ENCODE measurements at places on chromosomes 11 and 22.
A peak's percentile ranks its signal among the peaks of the same experiment; 100 is the strongest.

DNA sequence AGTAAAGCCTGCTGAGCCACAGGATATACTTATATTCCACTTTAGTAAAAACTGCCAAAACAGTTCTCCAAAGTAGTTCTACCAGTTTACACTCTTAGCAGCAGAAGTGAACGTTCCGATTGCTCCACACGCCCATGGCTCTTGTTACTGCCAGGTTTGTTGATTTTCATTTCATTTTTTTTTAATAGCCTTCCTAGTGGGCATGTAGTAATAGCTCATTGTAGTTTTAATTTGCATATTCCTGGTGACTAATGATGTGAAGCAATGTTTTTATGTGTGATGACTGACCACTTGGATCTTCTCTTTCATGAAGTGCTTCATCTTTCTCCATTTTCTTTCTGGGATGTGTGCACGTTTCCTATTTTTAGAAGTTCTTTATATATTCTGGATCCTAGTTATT, 4.8 kb upstream of the C11orf97 start:
- DNase-seq: no peak

DNA sequence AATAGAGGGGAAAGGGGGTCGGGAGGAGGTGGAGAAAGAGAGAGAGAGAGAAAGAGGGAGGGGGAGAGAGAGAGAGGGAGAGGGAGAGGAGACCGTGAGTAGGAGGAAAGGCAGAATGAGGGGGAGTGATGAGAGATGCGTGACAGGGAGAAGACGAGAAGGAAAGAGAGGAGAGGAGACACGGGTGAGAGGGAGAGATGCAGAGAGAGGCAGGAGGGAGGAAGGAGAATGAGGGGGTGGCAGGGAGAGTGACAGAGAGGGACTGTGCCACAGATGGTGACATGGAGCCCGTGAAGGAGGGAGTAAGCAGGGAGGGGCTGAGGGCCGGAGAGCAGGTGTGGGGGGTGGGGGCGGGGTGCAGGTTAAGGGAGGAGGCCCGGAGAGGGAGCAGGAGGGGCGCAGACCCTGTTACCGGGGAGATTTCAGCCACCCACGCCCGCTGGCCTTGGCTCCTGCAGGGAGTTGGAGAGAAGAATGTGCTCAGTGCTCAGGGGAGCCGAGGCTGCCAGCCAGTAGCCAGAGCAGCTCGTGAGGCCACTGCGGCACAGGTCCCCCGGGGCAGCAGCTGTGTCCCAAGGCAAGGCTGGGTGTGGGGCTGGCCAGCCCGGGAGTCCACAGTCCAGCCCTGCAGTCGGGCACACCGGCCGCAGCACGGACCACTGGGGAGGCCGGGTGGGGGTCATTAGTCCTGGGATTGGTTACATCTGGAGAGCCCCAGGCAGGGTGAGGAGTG, at the start of gene SSTR3:
SSTR3 (minus strand) TSS at position 304 of the 733 bp plus-strand sequence. CDS start 4,674 bp downstream, outside the sequence.
- DNase-seq: no peak

GRCh38 chr11:134597452-134597851, 185.4 kb upstream of the B3GAT1 start:
- no peak for DNase-seq

- DNase-seq: peak; percentile 35
Measured at GRCh38 chr11:118224511-118225188, at the start of gene JAML. TSS of gene JAML (minus strand) at chr11:118225011. CDS start at chr11:118214866, 10,145 bp downstream.

DNA sequence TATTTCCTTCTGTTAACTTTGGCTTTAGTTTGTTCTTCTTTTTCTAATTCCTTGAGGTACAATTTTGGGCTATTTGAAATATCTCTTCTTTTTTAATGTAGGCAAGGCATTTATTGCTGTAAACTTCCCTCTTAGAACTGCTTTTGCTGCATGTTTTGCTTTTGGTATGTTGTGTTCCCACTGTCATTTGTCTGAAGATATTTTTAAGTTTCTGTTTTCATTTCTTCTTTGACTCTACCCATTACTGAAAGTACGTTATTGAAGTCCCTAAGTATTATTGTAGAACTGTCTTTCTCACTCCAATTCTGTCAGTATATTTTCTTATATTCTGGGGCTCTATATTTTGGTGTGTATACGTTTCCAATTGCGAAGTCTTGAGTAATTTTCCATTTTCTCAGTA, 77.9 kb downstream of the KCNQ1OT1 start:
- no peak for DNase-seq

DNA sequence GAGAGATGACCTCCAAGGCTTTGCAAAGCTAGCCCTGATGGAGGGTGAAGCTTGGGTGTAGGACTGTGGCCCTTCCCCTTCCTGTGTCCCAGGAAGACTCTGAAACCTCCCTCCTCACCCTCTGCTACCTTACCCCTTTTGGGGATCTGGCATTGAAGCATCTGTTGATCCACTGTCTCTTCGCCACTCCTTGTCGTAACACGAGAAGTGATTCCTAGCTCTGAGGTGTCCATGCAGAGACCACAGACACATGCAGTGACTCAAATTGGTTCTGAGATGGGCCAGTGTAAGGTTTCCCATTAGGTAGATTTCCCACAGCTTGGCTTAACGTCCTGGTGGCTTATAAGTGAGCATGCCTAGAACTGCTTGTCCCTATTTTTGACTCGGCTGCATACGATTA, 101.4 kb downstream of the ZBTB16 start:
- DNase-seq: no peak

DNA sequence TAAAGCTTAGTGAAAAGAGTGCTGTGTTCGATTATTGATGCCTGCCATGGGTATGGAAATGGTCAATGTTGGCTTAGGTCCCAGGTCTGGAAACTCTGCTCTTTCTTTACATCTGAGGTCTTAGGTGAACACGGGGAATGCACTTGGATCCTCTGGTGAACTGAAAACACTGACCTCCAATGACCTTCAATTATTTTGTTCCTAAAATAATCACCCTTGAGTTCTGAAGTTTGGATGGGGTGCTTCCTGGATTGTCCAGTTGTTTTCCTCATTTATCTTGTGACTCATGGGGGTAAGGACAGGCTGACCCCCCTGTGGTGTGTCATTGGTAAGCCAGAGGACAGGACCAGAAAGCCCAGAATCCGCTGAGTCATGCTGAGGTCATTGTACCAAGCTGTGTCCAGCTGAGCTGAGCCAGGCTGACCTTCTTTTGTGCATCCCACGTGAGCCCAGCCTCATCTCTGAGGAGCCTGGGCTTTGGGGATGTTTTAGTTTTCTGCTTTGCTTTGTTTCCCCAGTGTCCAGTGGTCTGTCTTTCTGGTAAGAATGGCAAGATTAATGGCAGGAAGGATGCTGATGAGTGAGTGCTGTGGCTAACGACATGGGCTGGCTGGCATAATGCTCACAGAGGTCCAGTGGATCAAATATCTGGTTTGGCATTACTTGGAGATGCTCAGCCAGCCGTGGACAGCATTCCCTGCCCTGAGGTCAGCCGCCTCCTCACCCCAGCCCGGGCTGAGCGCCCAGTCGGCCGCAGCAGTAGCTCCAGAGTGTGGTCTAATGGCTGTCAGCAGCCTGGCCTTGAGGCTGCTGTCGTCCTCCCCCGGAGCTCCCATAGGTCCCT, 35.6 kb downstream of the AMPD3 start:
- DNase-seq: no peak

GRCh38 chr11:78298291-78298771, 109.6 kb downstream of the USP35 start:
- DNase-seq: no peak

- peak; percentile 44 for DNase-seq
Measured at GRCh38 chr22:20319041-20319744, 667 bp downstream of the DGCR6L start.

DNA sequence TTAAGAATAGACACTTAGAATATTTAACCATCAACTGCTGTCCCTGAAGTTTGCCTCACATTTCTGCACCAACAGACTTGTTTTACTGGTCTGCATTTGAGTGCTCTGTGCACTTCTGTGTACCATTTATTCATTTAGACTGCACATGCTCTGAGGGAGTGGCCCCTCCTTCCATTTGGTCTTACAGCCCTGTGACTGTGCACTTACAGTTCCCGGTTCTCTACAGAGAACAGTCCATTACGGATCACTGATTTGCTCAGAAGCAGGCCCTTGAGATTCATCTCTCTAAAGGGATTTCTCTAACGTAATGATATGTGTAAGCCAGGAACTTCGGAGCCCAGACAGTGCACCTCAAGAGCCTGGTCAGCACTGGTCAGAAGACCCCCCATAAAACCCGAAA, 247.3 kb upstream of the BLID start:
- DNase-seq: no peak

DNA sequence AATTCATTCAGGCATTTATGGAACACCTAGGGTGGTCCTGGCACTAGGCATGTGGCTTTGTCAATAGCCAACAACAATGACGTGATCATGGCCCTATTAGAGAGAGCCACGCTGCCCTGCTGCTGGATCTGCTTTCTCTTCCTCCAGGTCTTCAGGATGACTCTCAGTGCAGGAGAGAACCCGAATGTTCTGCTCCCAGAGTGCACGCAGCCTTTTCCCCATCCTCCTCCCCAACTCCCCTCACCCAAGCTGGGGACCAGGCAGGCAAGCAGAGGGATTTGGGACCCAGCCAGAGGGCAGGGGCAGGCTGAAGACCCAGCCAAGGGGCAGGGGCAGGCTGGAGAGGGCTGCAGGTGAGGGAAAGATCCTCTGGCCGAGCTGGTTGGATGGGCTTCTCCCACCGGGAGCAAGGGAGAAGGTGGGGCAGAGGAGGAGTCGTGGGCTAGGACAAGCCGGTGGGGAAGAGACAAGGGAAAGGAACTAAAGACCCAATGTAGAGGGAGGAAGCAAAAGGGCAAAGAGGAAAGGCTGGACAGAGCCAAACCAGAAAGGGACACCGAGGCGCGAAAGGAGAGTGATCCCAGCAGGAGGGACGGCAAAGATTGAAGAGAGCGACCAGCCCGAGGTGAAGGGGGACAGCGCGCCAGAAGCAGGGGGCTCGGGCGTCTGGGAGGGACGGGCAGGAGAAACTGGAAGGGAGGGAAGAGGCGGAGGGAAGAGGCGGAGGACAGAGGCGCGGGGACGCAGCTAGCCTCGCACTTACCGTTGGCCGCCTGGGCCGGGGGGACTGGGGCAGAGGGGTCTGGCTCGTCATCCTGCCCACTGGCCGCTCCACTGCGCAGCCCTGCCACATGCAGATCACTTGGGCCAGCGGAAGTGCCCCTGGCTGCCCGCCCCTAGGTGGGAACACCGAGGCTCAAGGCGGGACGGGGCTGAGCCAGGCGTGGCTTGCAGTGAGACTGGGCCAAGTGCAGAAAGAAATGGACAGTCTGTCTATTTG, at the start of gene KCTD14:
KCTD14 (minus strand) TSS at position 880 of the 1,000 bp plus-strand sequence; CDS start at position 853, 27 bp downstream.
- no peak for DNase-seq

- no peak for DNase-seq
Measured at GRCh38 chr11:35681163-35681767, 18.7 kb downstream of the TRIM44 start.

- DNase-seq: no peak
Measured at GRCh38 chr11:75705541-75705940, 12.1 kb upstream of the MOGAT2 start.

DNA sequence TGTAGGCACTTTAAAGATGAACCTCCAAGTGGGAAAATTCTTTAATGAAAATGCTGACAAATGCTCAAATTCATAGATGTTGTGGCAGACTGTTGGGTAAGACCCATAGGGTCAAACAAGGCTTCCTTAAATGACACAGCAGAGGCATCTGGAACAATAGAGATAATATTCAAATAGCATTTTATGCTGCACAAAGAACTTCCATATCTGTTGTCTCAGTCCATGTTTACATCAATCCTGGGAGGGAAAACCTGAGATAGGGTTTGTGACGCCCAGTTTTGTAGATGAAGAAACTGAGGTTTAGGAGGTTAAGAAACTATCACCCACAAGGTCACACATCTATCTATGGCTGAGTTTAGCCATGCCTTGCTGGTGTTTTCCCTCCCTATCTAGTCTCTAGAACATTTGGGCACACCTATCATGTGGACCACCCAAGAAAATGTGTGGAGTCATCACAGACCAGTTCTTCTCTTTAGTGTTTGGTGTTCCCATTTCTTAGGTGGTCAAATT, 106.4 kb downstream of the EHF start:
- no peak for DNase-seq

GRCh38 chr22:37167176-37167980, 17.7 kb upstream of the IL2RB start:
- peak; percentile 42 for DNase-seq

DNA sequence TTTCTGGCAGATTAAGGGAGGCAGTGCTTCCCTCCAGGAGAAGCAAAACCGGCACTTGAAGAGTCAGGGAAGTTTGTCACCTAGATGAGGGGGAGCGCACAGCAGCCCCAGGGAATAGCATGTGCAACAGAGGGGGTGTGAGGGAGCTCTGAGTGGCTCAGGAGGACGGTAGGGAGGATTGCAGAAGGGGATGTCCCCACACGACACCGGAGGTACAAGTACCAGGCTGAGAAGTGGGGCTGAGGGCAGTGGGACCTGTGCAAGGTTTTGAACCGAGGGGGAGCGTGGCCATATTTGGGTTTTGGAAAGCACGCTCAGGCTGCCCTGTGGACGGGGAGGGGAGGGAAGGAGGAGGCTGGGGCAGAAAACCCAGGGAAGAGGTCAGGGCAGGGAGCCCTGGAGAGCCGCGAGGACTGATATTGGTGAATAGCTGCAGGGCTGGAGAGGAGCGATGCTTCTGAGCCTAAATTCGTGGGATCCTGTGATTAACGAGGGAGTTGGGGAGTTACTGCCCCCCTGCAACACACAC, 17.9 kb upstream of the TMPRSS6 start:
- no peak for DNase-seq

DNA sequence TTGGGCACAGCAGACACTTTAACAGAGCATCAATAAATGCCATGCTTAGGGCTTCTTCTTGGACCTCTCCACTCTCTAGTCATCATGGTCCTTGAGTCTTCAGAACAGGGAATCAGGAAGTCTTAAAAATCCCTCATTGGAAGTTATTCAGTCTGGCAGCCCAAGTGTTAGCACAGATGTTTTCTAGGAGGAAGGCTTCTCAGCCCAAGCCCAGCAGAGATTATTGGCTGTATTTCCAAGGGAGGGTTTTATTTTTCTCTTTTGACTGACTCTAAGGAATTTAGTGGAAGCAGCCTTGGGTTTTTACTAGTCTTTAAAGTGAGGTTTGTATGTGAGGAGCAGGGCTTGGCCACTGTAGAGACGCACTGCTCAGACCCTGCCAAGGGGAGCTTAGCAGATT, 41.9 kb downstream of the CEP164 start:
- DNase-seq: no peak

GRCh38 chr11:569158-569885, 6.9 kb upstream of the PHRF1 start:
- DNase-seq: no peak

DNA sequence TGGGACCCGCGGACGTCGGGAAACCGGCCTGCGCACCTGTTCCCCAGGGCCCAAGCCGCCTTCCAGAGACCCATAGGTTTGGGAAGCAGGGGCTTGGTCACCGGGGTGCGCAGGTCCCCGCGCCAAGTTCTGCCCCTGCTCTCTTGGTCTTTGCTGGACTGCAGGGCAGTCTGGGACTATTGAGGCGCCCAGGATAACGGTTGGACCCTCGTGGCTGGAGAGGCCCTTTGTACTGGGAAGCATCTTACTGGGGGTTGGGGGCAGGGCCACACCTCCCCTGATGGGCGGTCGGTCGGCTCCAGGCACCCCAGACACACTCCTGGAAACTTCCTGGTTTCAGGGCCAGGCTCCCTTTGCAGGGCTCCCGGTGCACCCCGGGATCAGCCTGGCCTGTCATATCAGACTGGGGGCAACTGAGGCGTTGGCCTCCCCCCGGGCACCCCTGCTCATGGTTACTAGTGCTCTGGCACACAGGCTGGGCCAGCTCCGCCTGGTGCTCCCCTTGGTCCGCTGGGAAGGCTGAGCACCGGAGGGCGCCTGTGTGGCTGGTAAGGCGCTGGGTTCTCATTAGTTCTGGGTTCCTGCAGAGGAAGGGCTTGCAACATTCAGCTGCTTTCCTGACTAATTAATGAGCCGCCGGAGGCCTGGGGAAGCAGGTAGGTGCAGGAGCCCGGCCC, 1250.5 kb downstream of the BRD1 start:
- DNase-seq: no peak
